ENCODE measurements at places on chromosomes 1 and 21. TPM values are rescaled to one million over a fixed set of nuclear protein-coding genes. Genes with fewer than 3 reads are reported as not detected.

The ZSWIM5 gene
- 0.87 TPM for total RNA-seq

The GPR25 gene
- total RNA-seq: 0.29 TPM

DNA sequence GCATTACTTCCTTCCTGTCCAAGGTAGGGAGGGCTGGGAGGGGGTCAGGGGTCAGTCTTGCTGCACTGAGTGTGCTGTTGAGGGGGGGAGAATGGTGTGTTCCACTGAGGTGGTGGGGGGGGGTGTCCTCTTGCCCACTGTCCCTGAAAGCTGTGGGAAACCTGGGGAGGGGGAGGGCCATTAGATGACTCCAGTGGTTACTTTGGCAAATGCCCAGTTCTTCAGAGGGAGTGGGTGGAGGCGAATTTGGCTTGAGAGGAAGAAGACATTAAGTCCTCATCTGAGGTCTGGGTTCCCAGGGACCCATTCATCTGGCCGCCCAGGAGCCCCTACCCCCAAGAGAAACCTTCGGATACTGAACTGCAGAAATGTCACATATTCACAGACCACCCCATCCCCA is 36.2 kb downstream of the MEF2D start:
- H3K27ac ChIP-seq: no peak overlapping the region
- H3K4me1 ChIP-seq: peaks cover 11% of the 10 kb centered on the region
- H3K4me3 ChIP-seq: no peak overlapping the region
- H3K27me3 ChIP-seq: no peaks in the 10 kb centered on the region

The KCNE1 gene
- total RNA-seq: not detected

- H3K27ac ChIP-seq: no peak overlapping the region
- no peak overlapping the region for H3K4me3 ChIP-seq
- peaks cover 47% of the 10 kb centered on the region for H3K36me3 ChIP-seq
- H3K27me3 ChIP-seq: no peaks in the 10 kb centered on the region
- DNase-seq: no peak
- no peaks in the 10 kb centered on the region for H3K4me1 ChIP-seq
Observed at GRCh38 chr1:39359028-39359570, 132.3 kb upstream of the BMP8A start.

- H3K4me1 ChIP-seq: peaks cover 7% of the 10 kb centered on the region
- H3K36me3 ChIP-seq: peaks cover 10% of the 10 kb centered on the region
- DNase-seq: no peak
- no peaks in the 10 kb centered on the region for H3K27me3 ChIP-seq
- H3K4me3 ChIP-seq: no peak overlapping the region
- no peak overlapping the region for H3K27ac ChIP-seq
Observed at GRCh38 chr1:21012937-21013336, 163.8 kb downstream of the EIF4G3 start.

DNA sequence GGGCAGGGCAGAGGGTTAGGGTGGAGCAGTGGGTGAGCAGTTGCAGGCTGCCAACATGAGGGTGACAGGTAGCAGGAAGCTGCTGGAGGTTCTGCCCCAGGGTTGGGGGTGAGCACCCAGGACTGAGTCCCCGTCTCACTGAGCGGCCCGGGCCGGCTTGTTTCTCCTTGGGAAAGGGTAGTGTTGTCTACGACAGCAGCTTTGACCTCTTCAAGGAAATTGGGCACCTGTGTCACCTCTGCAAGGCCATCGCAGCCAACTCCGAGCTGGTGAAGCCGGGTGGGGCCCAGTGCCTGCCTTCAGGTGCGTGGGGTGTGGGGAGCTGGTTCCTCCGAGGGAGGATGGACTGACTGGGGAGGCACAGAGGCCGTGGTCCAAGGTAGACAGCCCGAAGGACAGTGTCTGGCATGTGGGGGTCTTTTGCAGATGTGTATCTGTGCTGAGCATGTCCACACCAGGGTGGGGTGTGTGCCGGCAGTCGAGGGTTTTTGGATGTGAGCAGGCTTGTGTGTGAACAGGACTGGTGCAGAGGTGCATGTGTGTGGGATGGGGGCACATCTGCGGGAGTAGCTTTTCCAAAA is 51.9 kb downstream of the DISP3 start:
- no peak overlapping the region for H3K4me3 ChIP-seq
- no peaks in the 10 kb centered on the region for H3K4me1 ChIP-seq
- no peak overlapping the region for H3K27ac ChIP-seq
- no peaks in the 10 kb centered on the region for H3K27me3 ChIP-seq
- no peak for DNase-seq

The CALML6 gene
- 0.47 TPM for total RNA-seq

DNA sequence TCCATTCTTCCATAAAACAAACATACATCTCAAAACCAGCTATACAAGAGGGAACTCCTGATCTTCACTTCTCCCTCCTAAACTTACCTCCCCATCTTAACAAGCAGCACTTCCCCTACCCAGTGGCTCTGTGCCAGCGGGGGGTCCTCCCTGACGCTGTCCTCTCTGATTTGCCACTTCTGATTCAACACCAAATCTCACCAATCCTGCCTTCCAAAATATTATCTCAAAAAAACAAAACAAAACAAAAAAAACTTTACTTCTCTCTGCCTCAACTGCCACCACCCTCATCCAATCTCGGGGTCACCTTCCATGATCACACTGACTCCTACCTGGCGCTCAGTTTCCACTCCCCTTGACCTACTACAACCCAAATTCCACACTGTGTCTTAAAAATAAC is 72.8 kb downstream of the SLC45A1 start:
- peak overlapping the region; percentile 18 for H3K27ac ChIP-seq
- H3K4me3 ChIP-seq: no peak overlapping the region
- no peaks in the 10 kb centered on the region for H3K27me3 ChIP-seq
- no peak for DNase-seq
- peaks cover 66% of the 10 kb centered on the region for H3K4me1 ChIP-seq
